ENCODE measurements at places on chromosomes 7 and 10. TPM values are rescaled to one million over a fixed set of nuclear protein-coding genes. Genes with fewer than 3 reads are reported as not detected.

Gene STK31
- 0.31 TPM for total RNA-seq

Gene FFAR4
- not detected for total RNA-seq

Gene IQUB
- total RNA-seq = 1.1 TPM

Gene CH25H
- 0.47 TPM for total RNA-seq

DNA sequence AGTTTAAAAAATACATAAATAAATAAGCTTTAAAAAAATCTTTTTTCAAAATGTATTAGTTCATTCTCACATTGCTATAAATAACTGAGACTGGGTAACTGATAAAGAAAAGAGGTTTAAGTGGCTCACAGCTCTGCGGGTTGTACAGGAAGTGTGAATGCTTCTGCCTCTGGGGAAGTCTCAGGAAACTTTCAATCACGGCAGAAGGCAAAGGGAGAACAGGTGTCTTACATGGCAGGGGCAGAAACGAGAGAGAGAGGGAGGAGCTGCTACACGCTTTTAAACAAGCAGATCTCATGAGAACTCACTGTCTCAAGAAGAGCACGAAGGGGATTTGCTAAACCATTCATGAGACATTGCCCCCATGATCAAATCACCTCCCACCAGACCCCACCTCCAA is 114.6 kb downstream of the DNAJC1 start:
- DNase-seq = no peak

DNA sequence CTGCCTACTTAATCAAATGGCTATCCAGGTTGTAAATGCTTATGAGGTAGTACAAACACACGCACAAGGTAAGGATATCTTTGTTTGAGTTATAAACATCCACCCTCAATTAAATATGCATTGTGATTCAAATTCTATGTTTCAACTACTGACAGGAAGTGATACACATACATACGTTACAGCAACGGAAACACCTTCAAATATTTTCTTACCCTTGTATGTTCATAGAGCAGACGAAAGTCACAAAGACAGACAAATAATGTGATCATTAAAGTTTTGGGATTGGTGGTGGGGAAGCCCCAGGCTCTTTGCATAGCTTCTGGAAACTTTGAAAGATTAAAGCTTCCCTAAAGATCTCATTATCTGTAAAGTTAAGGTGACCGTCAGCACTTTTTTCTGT is 521.0 kb downstream of the PARD3 start:
- DNase-seq = no peak

- no peak for DNase-seq
Observed at GRCh38 chr10:91601212-91601611, 31.7 kb downstream of the PPP1R3C start.

DNA sequence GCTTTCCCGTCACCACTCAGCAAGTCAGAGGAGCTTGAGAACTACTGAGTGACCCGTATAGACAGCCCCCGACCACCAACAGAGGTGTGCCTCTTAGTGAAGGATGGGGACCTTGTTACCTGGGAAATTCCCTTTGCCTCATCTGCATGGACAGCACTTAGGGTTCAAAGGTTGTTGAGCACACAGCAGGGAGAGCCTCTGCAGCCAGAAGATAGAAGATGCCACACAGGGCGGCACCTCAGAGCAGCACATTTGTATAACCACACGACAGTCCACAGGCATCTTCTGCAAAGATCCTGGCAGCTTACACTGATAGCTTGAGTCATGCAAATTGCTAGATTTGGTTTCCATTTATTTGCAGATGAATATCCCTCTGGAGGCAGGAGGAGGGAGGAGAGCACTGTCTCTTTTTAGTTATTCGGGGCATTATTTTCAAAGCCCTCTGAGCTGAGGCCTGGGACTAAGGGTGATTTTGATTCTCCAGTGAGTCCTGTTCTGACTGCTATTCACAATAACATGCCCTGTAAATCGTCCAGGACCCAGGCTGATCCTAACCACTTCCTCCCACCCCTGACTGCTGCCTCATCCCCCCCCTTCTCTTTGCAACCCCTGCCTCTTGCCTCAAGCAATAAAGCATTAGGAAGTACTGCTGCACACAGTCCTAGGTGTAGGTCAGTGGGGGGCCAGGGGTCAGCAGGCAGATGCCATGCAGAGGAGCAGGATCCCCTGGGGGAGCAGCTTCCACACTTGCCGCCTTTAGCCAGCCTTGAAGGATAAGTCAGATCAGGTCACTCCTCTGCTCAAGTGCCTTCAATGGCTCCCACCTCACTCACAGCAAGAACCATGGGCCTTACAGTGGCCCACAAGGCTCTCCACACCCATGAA is 24.6 kb upstream of the INMT start:
- peak; percentile 33 for DNase-seq

GRCh38 chr10:102429468-102429867 is 2.9 kb downstream of the CUEDC2 start:
- peak; percentile 30 for DNase-seq

GRCh38 chr10:130326954-130327353 is 190.8 kb downstream of the GLRX3 start:
- DNase-seq = no peak

- no peak for DNase-seq
Observed at GRCh38 chr7:28607855-28608193, 195.5 kb downstream of the CREB5 start.

- DNase-seq = peak; percentile 90
Observed at GRCh38 chr7:8418629-8419245, 14.7 kb upstream of the NXPH1 start.

DNA sequence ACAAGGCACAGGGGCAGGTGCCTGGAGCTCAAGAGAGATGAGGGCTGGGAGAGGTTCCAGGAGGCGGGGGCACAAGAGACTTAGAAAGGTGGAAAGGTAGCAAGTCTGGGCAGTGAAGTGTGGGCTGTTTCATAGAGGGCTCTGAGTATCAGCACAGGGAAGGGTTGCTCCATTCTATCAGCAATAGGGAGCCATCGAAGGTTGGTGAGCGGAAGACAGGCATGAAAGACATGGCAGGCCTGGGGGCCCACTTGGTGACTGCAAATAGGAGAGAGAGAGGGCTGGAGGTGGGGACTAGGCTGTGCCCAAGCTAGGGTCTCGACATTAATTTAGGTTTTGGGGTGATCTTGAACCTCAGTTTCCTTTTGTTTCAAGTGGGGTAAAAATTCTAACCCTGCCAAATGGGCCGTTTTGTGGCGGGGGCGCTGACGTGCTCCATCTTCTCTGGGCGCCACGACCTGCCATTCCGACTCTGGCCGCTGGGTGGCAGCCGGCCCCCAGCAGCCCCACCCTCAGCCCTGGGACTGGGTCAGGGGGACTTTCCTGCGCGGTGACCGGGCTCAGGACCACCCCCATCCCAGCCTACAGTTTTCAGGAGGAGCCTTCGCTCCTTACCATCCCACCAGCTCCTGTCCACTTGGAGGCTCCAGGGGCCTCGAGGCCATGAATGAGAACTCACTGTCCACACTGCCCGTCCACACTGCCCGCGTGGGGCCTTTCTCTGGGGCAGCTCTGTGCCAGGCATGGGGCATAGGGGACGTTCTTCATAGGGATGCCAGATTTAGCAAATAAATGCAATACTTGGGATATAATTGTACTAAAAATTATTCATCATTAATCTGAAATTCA is 37.2 kb upstream of the PCBD1 start:
- DNase-seq = peak; percentile 74

DNA sequence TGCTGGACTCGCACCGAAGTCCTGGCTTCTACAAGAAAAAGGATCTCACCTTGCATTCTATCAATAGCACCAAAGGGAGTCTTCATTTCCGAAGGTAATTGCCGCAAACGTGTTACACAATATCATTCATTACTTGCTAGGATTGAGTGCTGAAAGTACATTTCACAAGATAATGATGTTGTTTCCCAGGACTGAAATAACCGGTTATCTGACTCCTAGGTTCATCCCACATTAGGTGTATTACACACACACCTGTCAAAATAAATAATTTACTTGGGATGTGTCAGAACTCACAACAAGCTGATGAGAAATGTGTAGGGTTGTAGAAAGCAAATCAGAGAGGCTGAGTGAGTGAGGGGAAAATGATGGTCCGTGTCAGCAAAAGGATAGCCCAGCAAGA is 219.4 kb upstream of the RHOBTB1 start:
- no peak for DNase-seq

GRCh38 chr7:159017741-159018140 is 126.9 kb downstream of the VIPR2 start:
- DNase-seq = no peak

- DNase-seq = no peak
Observed at GRCh38 chr10:7397049-7398035, 13.5 kb downstream of the SFMBT2 start.

GRCh38 chr10:8349610-8350249 is 295.2 kb downstream of the GATA3 start:
- no peak for DNase-seq

- DNase-seq = no peak
Observed at GRCh38 chr7:25885057-25885576, 266.9 kb upstream of the NFE2L3 start.

GRCh38 chr7:143221737-143222136 is at the start of gene TAS2R40:
TSS of gene TAS2R40 (plus strand) at chr7:143222037. CDS start at chr7:143222079, 42 bp downstream.
- DNase-seq = no peak

DNA sequence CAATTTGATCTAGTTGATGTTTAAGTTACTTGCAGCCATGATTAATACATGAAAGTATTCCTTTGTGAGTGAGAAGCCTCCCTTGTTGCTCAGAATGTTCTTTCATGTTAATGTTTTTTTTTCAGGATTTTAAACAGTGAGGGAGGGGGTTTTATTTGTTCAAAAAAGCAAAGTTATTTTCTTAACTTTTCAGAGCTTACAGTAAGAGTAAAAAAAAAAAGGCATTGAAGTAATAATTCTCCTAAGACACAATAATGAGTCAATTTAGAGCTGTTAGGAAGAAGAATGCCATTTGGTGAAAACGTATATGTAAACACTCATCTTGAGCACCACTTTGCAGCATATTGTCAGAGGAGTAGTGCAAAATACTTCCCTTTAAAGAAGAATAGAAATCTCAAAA is 105.8 kb downstream of the SEMA3A start:
- DNase-seq = no peak

- DNase-seq = no peak
Observed at GRCh38 chr10:74262856-74263255, 111.8 kb downstream of the ADK start.

- DNase-seq = no peak
Observed at GRCh38 chr10:85593226-85593772, 773.3 kb downstream of the GRID1 start.

DNA sequence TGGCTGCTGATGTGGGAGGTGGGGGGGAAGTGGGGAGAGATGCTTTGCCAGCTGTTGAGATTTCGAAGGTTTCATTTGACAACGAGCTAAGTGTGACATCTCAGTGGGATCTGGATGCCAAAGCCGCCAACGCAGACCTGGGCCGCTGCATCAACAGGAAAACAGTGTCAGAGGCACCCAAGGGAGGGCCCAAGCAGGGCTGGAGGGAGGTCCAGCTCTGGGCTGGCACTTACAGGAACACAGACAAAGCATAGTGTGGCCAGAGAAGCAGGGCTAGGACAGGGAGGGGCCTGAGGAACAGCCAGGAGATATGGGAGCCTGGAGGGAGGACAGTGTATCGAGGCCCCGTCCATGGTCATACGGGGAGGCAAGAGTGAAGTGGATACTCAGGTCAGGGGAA is 73.1 kb downstream of the GTF2IRD1 start:
- DNase-seq = no peak

DNA sequence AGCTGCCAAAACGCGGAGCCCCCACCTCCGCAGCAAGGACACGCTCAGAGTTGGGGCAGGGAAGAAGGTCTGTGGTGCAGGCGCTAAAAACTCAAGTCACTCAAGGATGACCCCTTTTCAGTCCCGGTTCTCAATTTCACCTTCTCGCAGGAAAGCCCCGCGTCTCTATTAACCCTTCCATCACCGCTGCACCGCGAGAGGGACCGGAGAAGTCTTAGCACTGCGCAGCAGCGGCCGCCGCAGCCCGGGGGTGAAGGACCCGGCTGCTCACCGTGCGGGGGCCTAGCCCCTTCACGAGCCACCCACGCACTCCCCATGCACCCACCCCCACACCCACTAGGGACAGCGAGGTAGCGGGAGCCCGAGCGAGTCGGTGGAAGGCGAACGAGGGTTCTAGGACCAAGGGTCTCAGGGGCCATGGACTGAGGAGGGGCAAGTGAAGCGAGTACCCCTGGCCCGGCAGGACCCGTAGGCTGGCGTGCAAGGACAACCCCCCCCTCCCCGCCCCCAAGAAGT is 162.9 kb downstream of the SH3PXD2A start:
- peak; percentile 70 for DNase-seq

DNA sequence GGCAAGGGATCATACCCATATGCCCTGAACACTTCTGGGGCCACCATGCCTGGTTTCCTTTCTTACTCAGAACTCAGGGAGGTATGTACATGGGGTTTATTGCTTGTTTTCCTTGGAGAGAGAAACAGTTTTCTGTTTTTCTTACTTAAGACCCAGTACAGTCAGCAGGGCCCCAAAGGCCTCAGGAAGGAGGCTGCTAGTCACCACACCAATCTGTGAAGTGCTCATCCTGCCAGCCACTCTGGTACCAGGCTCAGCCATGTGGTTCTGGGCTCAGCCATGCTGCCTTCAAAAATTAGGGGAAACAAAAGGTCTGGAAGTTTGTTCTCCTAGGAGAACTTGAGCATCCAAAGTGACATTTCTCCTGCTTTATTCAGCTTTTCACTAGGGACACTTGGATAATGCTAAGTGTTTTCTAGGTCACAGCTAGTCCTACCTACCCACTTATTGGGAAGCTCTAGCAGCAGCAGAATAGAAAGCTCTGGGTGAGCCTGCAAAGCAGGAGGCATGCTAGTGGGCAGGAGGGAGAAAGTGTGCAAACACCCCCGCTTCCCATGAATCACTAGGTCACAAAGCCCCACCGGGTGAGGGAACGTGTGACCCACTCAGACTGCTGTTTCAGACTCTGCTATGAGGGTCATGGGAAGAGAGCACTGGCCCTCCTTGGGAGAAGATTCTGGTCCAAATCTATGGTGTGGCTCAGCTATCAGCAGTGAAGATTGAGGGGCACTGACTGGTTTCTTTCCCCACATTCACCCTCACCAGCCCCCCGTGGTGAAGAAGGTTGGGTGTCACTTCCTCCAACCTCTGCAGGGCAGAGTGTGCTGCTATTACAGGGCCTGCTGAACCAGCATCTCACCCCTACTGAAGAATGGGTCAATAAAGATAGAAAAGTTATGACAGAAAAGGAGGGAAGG is 23.9 kb downstream of the NUDCD3 start:
- DNase-seq = no peak

- no peak for DNase-seq
Observed at GRCh38 chr7:92460109-92460508, 12.8 kb downstream of the GATAD1 start.

- DNase-seq = no peak
Observed at GRCh38 chr10:5509691-5510090, 10.3 kb upstream of the CALML5 start.

DNA sequence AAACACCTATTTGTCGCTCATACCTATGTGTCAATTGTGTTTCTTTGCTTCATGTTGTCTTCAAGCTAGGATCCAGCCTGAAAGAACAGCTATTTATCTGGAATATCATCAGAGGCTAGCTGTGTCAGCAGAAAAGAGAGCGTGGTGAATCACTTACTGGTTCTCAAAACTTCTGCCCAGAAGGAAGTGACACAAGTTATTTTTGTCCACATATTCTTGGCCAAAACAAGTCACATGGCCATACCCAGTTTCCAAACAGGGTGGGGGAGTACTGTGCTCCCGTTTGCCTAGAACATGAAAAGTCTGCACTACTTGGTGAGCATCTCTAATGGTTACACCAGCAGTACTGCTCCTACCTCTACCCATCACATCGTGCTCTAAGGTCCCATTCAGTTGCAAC is 160.9 kb upstream of the CSTF2T start:
- DNase-seq = no peak

Measured in GM23338 (cell line).